ENCODE measurements at places on chromosomes 16 and 17. TPM values are rescaled to one million over a fixed set of nuclear protein-coding genes. Genes with fewer than 3 reads are reported as not detected.

TM4SF5 gene
- polyA plus RNA-seq, result 31.3 TPM

WSCD1 gene
- polyA plus RNA-seq, result 5.4 TPM

HASPIN gene
- not detected for polyA plus RNA-seq

VWA3A gene
- 0.13 TPM for polyA plus RNA-seq

AGRP gene
- 2.7 TPM for polyA plus RNA-seq

TSNAXIP1 gene
- polyA plus RNA-seq, result 2.8 TPM

EFCAB3 gene
- not detected for polyA plus RNA-seq

TMC7 gene
- polyA plus RNA-seq, result 0.30 TPM

All from kidney (tissue), 22 donors.